ENCODE measurements at places on chromosomes 7 and 10.

GRCh38 chr10:123636598-123637325 is 29.4 kb upstream of the GPR26 start:
- DNase-seq: no peak

- no peak for DNase-seq
These were observed 52.1 kb downstream of the ADRB1 start for GRCh38 chr10:114095559-114096337.

DNA sequence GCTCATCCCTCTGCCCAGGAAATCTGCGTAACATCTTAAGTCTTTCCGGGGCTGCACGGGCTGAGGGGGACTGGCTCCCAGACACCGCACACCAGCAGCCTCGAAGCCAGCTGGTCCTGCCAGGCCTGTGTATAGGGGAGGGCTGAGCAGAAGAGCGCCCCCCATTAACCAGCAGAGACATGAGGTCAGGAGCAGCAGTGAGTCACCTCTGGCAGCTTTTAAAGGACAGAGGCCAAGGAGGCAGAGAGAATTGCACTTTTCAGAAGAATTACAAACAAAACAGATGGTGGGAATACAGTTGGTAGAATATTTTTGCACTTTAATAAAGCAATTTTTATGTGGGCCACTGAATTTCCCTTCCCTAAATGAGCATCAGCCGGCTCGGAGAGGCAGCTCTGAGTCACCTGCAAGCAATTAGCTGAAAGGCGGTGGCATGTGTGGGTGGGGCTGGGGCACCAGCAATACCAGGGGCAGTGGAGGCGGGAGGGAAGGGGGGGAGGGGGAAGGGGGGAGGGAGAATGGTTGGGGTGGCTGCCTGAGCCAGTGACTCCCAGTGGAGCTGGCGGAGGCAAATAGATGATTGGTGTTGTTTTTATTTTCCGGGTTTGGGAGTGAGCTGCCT is 39.1 kb downstream of the GOLGA7B start:
- DNase-seq: peak; percentile 39

- no peak for DNase-seq
These were observed 448.2 kb upstream of the FOXK1 start for GRCh38 chr7:4233621-4234497.

- DNase-seq: no peak
These were observed 558.7 kb upstream of the FOXK1 start for GRCh38 chr7:4123346-4123745.

DNA sequence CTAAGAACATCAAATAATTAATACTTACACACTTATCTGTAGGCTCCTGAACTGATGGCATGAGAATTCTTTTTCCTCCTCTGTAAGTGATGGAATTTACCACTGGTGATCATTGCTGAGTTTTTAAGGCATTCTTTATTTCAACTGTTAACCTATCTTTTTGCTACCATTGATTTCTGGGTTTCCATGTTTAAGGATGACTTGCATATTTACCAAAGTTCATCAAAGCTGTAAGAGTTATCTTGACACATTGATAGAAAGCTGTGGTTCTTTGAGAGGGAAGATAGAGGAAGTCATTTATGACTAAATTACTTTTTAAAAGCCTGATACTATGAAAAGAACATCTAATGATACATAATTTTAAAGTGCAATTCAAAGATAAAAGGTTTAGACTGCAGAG is 19.5 kb upstream of the GFRA1 start:
- no peak for DNase-seq

DNA sequence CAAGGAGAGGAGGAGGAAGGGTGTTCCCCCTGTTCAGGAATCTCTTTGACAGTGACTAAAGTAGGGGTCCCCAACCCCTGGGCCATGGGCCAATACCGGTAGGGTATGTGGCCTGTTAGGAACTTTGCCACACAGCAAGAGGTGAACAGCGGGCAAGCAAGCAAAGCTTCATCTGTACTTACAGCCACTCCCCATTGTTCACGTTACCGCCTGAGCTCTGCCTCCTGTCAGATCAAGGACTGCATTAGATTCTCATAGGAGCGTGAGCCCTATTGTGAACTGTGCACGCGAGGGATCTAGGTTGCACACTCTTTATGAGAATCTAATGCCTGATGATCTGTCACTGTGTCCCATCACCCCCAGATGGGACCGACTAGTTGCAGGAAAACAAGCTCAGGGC is 201.6 kb downstream of the CAMK1D start:
- no peak for DNase-seq

DNA sequence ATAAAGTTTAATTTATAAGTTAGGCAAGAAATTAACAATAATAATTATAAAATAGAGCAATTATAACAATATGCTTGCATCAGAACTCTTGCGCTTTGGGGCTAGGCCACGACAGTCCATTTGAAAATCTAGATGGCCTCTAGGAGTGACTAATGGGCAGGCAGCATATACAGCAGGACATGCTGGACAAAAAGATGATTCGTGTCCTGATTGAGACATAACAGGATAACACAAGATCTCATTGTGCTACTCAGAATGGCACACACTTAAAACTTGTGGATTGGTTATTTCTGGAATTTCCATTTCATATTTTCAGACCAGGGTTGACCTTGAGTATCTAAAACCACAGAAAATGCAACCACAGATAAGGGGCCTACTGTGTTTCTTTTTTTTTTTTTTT is 27.5 kb downstream of the CTNNA3 start:
- no peak for DNase-seq

- no peak for DNase-seq
These were observed 610.1 kb upstream of the ANKRD30A start for GRCh38 chr10:36515319-36515718.

- peak; percentile 54 for DNase-seq
These were observed 80.6 kb downstream of the ARHGAP21 start for GRCh38 chr10:24642921-24643678.

DNA sequence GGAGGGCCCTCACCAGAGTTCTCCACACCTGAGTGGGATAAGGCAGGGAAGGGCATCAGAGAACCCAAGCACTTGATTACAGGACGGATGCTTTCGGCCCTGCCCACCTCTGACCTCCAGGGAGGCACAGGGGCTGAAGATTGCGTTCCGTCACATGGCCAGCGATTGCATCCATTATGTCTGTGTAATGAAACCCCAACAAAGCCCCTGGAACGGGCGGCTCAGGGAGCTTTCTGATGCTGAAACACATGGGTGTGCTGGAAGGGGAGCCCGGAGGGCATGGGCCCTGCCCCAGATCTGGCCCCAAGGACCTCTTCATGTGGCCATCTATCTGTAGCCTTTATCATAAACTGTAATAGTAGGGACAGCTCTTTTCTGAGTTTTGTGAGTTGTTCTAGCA is 117.2 kb downstream of the PTPN20 start:
- no peak for DNase-seq

DNA sequence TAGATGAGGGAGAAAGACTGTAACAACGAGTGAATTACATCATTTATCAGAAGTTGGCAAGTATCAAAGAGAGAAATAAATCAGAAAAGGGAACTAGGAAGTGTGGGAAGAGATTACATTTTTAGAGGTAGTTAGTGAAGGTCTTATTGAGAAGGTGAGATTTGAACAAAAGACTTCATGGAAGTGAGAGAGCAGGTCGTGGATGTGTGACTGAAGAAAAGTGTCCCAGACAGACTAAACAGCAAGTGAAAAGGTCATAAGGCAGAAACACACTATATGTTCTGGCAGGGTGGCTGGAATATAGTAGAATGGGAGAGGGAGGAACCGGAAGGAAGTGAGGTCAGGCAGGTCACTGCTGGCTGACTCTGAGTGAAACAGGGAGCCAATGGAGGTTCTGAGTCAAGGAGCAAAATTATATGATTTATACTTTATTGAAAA is 35.7 kb upstream of the RHOBTB1 start:
- no peak for DNase-seq

- no peak for DNase-seq
These were observed 113.3 kb downstream of the ITGA8 start for GRCh38 chr10:15606377-15606776.

GRCh38 chr7:67453580-67454380 is 457.1 kb downstream of the TYW1 start:
- no peak for DNase-seq

- no peak for DNase-seq
These were observed 70.3 kb upstream of the NANOS1 start for GRCh38 chr10:118958984-118959925.

- DNase-seq: no peak
These were observed 28.6 kb upstream of the C10orf67 start for GRCh38 chr10:23373156-23373555.

GRCh38 chr10:1048349-1048731 is 579 bp downstream of the IDI1 start:
- no peak for DNase-seq

GRCh38 chr7:41268878-41269277 is 434.0 kb downstream of the INHBA start:
- no peak for DNase-seq

- DNase-seq: no peak
These were observed 1.3 kb upstream of the HKDC1 start for GRCh38 chr10:69218831-69219230.

Data from COR-L47 (cell line).